ENCODE measurements at places on chromosomes 6 and 20.

GRCh38 chr6:127606131-127606562, 29.2 kb downstream of the C6orf58 start:
- no peak for DNase-seq

DNA sequence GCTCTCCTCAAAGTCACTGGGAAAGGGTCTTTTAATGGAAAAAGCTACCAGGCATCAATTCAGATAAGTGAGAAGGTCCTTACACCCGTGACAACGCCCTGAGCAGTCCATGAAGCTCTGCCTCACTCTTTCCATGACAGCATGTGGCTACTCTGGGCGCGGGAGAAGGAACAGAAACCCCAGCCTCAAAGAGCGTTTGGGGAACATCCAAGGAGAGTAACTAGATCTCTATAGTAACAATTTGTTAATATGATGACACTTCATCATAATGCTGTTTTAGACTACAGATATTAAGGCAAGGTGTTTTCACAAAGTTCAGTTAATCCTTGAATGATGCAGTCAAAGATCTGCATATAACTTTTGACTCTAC, 55.2 kb downstream of the KIF6 start:
- DNase-seq = no peak

DNA sequence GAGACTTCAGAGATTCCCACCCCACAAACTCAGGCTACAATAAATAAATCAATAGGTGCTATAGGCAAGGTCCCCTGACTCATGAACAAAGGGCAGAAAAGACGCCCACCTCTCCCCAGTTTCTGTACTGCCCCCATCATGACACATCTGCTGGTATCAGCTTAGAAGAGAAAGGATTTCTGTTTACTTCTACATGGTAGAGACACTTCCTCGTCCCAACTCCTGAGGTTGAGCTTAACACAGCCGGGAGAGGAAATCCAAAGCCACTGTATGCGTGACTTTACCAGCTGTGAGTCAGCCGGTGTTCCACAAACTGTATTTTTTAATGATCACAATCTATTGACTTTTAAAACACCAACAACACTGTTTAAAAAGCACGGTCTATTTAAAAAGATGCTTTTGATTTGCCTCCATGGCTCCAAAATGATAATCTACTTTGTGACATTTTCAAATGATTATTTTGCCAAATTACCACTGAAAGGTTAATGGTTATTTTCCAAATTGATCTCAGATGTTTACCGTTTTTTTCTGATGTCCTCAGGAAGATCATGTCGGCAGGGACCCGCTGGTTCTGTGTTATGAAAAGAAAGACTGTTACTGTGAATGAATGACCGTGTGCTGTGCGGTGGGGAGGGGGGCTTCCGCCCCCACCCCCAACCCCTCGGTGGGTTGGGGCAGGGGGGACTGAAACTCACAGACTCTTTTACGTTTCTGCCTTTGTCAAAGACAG, 72.5 kb downstream of the ATP9A start:
- DNase-seq = peak; percentile 54

GRCh38 chr6:159282421-159282820, 113.2 kb downstream of the FNDC1 start:
- DNase-seq = no peak

GRCh38 chr6:74671558-74672025, 534.3 kb downstream of the COL12A1 start:
- no peak for DNase-seq

DNA sequence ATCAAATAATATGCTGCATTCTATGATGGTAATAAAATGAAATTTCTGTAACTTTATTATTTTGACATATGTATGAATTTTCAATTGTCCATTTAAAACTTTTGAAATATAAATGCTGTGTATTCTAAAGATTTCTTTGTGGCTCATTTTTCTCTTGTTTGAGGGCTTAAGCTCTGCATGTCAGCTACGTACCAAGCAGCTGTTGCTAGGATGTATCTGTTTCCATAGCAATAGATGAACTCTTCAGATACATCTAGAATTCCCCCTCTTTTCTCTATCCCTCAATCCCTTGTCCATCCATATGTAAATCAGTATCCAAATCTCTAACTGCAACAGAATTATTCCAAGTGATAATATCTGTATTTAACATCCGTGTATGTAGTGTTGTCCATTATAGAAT, 76.5 kb upstream of the OPRM1 start:
- no peak for DNase-seq

DNA sequence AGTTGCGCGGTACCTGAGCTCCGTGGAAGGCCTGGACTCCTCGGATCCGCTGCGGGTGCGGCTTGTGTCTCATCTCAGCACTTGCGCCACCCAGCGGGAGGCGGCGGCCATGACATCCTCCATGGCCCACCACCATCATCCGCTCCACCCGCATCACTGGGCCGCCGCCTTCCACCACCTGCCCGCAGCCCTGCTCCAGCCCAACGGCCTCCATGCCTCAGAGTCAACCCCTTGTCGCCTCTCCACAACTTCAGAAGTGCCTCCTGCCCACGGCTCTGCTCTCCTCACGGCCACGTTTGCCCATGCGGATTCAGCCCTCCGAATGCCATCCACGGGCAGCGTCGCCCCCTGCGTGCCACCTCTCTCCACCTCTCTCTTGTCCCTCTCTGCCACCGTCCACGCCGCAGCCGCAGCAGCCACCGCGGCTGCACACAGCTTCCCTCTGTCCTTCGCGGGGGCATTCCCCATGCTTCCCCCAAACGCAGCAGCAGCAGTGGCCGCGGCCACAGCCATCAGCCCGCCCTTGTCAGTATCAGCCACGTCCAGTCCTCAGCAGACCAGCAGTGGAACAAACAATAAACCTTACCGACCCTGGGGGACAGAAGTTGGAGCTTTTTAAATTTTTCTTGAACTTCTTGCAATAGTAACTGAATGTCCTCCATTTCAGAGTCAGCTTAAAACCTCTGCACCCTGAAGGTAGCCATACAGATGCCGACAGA, 9.9 kb downstream of the HEY2 start:
- DNase-seq = no peak

- no peak for DNase-seq
Measured at GRCh38 chr6:117232196-117232595, 33.2 kb upstream of the VGLL2 start.

DNA sequence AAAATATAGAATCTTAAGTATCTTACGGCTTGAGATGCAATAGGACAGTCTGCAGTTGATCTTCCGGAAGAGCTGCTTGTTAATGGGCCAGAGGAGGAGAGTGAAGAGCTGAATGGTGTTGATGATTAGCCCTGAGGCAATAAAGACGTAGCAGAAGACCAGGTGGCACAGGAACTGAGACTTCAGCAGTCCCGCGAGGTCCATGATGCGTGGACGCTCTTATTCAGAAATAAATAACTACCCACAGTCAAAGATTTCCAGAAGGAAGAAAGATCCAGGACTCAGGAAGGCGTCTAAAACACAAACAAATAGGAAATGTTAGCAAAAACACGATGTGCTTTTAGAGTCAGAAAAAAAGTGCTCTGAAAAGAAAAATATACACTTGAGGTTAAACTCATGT, 41.9 kb downstream of the AGPAT4 start:
- DNase-seq = no peak

- DNase-seq = no peak
Measured at GRCh38 chr6:157646012-157646411, 177.0 kb upstream of the SNX9 start.

- no peak for DNase-seq
Measured at GRCh38 chr20:45827030-45827652, at the start of gene TNNC2. TSS of gene TNNC2 (minus strand) at chr20:45827312. CDS start at chr20:45827248, 64 bp downstream.

GRCh38 chr6:35146453-35146852, 5.3 kb upstream of the TCP11 start:
- no peak for DNase-seq

- peak; percentile 81 for DNase-seq
Measured at GRCh38 chr6:28838634-28839442, 84.9 kb downstream of the TRIM27 start.

DNA sequence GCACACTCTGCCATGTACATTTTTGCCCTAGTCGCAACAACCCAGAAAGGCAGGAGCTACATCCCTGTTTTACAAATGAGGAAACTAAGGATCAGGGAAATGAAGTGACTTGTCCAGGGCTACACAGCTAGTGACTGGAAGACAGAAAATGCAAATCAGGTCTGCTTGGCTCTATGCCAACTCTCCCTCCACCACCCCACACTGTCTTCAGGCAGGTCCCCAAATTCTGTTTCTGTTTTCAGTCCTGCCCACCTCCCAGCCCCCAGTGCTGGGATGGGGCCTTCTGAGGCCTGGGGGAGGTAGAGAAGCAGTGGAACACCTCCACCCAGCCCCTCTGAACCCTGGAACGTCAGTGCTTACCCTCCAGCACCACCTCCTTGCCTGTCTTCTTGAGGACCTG, 5.1 kb downstream of the SNTA1 start:
- no peak for DNase-seq

Data from ureter (tissue), 1 donor.